ENCODE measurements at places on chromosomes 13 and 19. TPM values are rescaled to one million over a fixed set of nuclear protein-coding genes. Genes with fewer than 3 reads are reported as not detected.

The ABCA7 gene
- total RNA-seq: 1.3 TPM

The IZUMO2 gene
- total RNA-seq: not detected

The PCP2 gene
- total RNA-seq: not detected

The TNNT1 gene
- 1.4 TPM for total RNA-seq

The SRRM5 gene
- total RNA-seq: 0.11 TPM

The MBNL2 gene
- 48.1 TPM for total RNA-seq

The PSPN gene
- total RNA-seq: 0.95 TPM

The ZNF737 gene
- total RNA-seq: 5.0 TPM

The C19orf33 gene
- total RNA-seq: 3.3 TPM

The SIGLEC9 gene
- total RNA-seq: not detected
